ENCODE measurements at places on chromosomes 2 and 18.

DNA sequence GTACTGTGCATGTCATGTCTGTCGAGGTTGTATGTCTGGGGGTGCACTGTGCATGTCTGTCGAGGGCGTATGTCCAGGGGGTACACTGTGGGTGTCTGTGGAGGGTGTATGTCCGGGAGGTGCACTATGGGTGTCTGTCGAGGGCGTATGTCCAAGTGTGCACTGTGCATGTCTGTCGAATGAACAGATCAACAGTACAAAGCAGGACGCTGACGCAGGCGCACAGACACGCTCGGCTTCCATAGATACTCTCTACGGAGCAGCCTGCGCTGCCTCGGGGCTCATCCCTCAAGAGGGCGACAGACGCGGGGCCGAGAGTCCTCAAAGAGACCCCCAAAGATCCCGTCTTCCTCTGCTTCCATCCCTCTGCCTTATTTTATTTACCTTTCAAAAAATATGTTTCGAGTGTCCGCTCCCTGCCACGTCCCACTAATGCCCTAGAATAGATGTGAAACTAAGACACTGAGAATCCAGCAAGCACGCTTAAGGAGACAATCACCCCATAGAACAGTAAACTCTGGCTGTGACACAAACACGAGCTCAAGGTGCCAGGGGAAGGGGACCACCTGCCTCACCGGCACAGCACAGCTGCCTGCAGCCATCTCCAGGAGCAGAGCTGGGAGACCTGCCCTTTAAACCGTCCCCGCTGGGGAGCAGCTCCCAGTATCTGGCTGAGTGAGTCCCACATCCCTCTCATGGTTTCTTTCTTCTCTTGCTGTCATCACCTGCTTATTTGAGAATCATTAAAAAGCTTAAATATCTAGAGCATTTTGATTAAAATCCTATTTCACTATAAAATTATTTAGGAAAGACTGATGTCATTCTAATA lies 250.5 kb upstream of the MYT1L start:
- no peak for DNase-seq

DNA sequence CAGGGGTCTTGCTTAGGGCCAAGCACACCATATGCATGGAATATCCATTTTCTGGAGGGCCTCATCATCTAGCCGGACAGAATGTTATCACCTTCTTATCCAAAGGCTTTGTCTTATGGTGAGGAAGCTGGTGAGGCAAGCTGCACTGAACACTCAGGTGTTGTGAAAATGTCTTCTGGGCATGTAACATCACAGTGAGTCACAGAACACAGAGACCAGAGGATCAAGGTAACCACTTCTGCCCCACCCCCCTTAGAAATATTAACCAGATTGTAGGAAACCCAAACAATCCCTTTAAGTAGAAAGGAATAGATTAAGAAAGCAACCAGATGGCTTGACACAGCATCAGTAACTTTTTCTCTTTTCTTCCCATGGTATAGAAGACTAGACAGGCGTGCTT lies 51.1 kb downstream of the MYO5B start:
- no peak for DNase-seq

DNA sequence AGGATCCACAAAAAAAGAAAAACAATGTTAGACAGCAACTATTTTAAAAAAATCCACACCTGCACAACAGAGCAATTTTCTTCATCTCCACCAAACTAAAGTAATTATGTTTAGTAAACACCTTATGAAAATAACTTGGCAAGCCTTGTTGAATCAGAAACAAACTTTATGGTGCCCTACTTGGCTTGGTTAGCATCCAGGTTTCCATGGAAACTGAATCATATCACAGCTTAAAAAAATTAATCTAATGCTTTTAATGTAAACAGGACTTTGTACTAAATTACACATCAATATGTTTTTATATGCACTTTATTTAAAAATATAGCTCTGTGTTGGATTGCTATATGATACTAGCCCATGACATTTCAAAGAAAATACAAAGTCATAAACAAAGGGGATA lies 1882.4 kb downstream of the SUCLG1 start:
- no peak for DNase-seq

- DNase-seq, result no peak
Measured at GRCh38 chr18:21458310-21458709, 142.2 kb downstream of the ESCO1 start.

DNA sequence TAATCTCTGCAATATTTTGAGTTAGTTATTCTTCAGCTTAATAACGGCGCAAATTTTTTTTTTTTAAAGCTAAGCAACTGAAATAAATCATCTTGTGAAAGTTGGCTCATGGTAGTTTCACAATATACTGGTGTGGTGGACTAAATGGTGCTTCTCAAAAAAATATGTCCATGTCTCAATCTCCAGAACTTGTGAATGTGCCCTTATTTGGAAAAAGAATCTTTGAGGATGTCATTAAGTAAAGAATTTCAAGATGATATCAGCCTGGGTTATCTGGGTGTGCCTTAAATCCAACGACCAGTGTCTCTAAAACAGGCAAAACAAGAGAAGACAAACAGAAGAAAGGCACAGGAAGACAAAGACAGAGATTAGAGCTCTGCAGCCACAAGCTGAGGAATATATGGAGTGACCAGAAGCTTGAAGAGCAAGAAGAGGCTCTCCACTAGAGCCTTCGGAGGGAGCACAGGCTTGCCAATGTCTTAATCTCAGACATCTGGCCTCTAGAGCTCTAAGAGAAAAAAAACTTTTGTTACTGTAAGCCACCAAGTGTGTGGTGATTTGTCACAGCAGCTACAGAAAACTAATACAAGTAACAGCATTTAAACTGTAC lies 71.4 kb downstream of the HNMT start:
- DNase-seq, result no peak

GRCh38 chr2:15560140-15560987 lies 770 bp downstream of the NBAS start:
- no peak for DNase-seq

Measured in stimulated activated CD8-positive, alpha-beta memory T cell treated with anti-CD3 and anti-CD28 coated beads, Interleukin-4, amount 100 ng/mL, for 1 hour (primary cell).